ENCODE measurements at places on chromosomes 5 and 9.

- no peak for DNase-seq
Observed at GRCh38 chr9:20363233-20363632, 259.1 kb downstream of the MLLT3 start.

GRCh38 chr9:35667939-35668338 is 2.9 kb upstream of the ARHGEF39 start:
- DNase-seq, result no peak

GRCh38 chr9:2085716-2086115 is 70.6 kb downstream of the SMARCA2 start:
- DNase-seq, result no peak

- DNase-seq, result no peak
Observed at GRCh38 chr9:93422977-93423616, 28.4 kb upstream of the FAM120A start.

- DNase-seq, result no peak
Observed at GRCh38 chr9:27385606-27386322, 88.8 kb upstream of the EQTN start.

DNA sequence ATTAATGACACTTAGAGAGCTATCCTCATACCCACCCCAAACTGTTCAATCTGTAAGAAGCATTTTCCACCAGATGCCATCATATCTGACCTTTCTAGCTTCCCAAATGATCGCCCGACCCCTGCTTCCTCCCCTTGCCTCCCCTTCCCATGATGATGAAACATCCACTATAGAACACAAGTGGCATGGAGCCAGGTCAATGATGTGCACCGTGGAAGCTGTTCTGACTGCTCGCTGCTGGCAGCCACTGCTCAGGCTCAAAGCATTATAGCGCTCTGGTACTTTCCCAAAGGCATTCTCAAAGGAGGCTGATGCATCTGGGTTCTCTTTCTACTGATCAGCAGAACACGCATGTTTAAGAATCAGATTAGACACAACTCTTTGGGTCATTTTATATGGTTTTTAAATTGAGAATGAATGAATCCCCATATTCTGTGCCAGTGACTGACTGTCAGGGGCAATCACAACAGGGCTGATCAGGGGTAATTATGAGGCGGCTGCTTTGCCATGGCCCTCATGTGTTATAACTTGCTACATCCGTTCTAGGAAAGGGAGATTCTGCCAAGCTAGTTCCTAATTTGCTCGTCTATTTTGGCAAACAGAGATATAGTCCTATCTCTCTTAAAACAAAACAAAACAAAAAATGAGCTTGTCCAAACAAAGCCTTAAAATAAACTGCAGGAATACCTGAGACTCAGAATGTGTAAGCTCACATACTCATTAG is 343.7 kb downstream of the ENC1 start:
- DNase-seq, result no peak

DNA sequence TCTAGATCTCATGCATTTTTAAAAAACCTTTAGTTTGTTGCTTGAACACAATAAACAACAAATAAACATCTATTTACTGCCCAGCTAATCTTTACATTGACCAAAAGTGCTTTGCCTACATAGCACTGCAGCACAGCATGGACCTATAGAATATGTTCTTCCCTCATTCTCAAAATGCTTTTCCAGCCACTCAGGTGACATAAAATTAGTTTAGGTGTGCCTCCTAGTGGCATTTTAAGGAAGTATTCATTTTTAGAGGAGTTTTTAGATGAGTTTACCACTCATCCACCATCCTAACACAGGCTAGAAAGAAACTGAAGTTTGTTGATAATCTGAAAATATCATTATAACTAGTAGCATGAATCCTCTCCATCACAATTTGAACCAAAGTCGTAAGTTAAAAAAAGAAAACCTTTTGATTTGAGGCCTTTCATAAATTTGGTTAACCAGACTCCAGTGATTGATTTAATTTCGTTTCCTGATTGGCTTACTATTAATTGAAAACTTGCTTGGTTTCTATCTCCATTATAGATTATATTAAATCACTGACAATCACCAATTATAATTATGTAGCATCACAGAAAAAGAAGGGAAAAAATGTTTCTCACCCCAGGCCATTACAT is 12.6 kb downstream of the PLGRKT start:
- peak; percentile 51 for DNase-seq

GRCh38 chr5:19713740-19714139 is 274.3 kb downstream of the CDH18 start:
- no peak for DNase-seq

DNA sequence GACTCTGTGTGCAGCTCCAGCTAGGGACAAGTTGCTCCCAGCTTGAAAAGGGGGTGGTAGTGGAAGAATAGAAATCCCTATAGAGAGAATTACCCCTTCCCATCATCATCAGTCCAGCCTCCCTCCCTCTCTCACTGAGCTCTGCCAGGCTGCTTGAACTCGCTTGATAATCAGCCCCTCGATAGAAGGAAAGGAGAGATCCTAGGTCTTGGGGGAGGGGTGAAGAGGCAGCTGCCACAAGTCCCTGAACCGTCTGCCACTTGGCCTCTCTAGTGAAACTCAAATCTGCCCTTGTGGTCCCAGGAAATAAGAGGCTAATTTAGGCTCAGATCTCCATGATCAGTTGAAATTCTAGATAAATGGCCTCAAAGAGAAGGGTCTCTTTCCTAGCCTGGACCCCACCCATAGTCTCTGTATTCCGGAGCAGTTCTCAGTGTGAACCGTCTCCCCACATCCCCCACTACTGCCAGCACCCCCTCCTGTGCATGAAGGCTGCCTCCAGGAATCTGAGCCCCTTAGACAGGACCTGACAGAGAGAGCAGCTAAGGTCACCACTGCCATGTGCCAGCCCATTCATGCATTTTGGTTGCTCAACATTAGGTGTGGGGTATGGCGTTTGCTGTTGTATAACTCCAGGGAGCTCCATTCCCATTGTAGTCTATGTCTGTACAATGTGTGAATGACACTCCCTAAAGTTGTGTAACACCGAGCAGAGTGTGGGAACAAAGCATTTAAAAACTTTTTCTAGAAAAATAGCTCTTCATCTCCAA is 5.5 kb downstream of the DNAJB5 start:
- DNase-seq, result no peak

- DNase-seq, result no peak
Observed at GRCh38 chr5:171482434-171482730, 62.9 kb downstream of the FGF18 start.

DNA sequence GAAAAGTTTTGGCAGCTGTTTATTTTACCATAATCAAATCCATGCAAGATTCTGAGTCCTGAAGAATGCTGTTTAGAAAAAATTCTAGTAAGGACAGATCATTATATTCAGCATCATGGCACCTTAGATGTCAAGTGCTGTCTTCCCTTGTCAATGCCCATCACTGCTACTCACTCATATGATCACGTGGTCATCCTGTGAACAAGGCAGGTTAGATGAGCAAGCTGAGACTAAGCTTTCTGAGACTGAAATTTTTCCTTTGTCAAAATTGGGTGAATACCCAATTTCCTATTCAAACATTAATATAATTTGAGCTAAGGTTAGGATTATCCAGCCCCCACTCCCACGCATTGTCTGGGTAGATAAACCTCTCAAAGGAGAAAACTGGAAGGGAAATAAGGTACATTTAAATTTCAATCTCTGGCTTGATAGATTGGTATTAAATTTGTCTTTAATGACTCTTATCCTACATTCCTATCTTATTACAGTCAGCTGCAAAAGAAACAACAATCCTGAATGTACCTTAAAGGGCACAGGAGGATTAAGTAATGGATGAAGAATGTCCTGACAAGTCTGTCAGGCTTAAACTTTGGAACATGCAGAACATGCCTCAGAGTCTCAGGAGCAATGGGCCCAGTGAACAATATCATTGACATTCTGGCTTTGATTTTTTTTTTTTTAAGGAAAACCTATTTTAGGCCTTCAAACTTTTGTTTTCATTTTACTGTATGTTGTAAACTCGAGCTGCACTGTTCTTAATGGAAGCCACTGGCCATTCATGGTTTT is 148.7 kb upstream of the RANBP3L start:
- DNase-seq, result no peak

DNA sequence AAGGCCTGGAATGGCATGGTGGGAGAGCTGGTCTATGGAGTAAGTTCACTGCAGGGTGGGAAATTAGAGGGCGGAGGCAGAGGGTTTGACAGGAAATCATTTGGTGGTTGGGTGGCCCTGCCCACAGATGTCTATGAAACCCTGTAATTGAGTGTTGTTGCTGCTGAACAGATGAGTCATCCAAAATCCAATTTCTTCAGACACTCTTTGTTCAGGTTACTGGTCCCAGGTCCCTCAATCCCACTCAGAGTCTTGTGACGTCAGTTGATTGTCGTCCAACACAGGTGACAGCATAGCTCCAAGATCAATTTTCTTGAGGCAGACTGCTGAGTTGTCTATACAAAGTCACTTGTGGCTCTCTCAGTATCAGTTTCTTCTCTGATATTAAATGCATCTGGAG is 208.6 kb downstream of the GRIA1 start:
- no peak for DNase-seq

- DNase-seq, result no peak
Observed at GRCh38 chr9:113387560-113388230, 10.9 kb upstream of the HDHD3 start.

GRCh38 chr5:1131726-1132125 is 19.9 kb upstream of the SLC12A7 start:
- DNase-seq, result no peak

DNA sequence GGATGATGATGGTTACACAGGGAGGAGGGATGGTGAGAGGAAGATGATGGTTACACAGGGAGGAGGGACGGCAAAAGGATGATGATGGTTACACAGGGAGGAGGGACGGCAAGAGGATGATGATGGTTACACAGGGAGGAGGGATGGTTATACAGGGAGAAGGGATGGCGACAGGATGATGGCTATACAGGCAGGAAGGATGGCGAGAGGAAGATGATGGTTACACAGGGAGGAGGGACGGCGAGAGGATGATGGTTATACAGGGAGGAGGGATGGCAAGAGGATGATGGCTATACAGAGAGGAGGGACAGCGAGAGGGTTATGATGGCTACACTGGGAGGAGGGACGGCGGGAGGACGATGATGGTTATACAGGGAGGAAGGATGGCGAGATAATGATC is 64.1 kb upstream of the FCN1 start:
- no peak for DNase-seq

- no peak for DNase-seq
Observed at GRCh38 chr5:143281226-143281625, 122.3 kb downstream of the NR3C1 start.

DNA sequence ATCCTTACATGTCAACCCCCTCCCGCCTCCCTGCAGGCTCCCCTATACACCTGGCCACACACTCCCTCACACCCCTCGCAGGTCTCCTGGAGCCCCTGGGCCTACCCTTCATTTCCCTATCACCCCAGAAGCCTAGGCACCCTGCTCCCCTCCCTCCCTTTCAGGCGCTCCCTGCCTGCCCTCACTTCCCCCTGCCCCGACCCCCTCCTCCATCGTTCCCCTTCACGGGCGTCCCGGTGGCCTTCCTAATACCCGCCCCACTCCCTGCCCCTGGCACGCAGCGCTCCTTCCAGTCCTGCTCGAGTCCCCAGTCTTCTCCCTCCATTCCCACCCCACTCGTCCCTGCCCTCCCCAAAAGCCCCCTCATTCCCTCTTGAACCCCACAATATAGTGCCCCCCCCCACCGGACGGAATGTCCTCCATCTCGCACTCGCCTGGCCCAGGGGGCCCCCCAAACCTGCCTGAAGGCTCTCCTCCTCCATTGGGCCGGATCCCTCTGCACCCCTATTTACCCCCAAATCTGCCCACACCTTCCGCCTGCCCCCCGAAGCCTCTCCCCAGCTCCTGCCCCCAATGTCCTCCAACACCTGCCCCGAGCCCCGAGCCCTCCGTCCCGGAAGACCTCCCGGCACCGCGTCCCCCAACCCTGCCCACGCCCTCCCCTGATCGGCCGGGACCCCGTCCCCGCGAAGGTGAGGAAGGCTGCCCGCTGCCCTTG is 746 bp downstream of the STRBP start:
- no peak for DNase-seq

- DNase-seq, result no peak
Observed at GRCh38 chr5:32559921-32560320, 25.4 kb upstream of the SUB1 start.

- no peak for DNase-seq
Observed at GRCh38 chr5:96214442-96215197, 218.4 kb downstream of the PCSK1 start.

DNA sequence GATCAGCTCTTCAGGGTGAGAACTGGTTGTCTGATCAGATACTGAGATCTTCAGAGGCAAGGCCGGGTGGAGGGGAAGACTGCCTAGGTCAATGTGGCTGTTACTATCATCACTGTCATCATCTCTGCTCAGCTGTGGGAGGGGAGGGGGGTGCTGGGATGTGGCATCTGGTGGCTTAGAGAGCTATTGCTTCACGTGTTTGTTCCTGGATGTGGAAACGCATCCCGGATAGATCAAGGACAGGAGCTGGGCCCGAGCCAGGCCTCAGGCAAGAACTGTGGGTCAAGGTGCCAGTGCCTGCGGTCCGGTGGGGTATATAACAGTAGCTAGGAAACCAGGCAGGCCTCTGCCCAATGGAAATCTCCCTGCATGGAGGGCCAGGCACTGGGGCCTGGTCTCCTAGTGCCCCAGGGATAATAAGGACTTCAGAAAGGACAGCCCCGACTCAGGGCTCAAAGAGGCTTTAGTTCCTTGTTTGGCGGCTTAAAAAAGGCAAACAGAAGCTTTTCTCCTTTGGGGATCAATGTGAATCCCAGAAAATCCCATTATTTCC is 30.3 kb upstream of the TIFAB start:
- no peak for DNase-seq

DNA sequence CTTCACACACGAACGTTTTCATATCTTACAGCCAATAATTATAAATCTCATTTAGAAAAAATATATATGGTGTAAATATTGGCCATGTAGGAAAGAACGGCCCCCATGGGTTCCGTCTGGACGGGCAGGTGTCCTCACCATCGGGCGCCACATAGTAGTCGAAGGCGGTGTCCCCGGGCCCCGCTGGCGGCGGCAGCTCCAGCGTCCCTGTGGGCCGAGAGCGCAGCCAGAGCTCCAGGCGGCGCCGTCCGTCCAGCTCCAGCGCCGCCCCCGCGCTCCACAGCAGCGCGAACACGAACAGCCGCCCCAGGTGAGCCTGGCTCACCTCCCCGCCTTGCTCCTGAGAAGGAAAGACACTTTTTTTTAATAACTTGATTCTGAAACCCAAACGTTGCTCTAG is 134.6 kb downstream of the DNAH5 start:
- DNase-seq, result no peak

DNA sequence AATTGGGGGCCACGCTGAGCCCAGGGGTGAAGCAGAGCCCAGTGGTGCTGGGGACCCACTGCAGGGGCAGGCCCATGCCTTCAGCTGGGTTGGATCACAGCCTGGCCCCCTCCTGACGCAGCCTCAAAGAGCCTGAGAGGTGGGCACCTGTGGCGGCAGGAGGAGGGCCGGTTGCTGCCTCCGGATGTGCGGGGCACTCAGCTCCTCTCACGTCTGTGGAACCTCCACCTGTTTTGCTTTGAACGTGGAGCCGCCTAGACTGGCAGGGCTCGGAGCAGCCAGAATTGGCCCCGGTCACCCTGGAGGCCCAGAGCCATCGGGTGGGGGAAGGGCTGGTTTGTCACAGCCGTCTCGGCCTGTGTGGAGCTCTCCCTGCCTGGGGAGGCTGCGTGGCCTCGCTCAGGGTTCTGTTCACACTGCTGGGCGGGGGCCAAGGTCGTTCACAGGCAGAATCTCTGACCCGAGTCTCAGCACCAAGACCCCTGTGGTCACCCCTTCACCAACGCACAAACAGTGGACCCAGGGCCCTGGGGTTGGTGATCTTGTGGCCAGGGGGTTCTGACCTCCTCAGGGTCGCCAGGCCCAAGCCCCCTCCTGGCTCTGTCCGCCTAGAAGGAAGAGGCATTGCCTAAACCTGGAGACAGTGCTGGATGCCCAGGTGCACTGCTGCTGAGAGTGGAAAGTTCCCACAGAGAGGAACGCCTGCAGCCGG is 9.2 kb upstream of the SLC9A3 start:
- DNase-seq, result no peak

Measured in B cell (primary cell).